ENCODE measurements at places on chromosomes 3 and 15. TPM values are rescaled to one million over a fixed set of nuclear protein-coding genes. Genes with fewer than 3 reads are reported as not detected.

- DNase-seq, result no peak
These were observed 7.2 kb downstream of the GXYLT2 start for GRCh38 chr3:72894976-72895552.

DNA sequence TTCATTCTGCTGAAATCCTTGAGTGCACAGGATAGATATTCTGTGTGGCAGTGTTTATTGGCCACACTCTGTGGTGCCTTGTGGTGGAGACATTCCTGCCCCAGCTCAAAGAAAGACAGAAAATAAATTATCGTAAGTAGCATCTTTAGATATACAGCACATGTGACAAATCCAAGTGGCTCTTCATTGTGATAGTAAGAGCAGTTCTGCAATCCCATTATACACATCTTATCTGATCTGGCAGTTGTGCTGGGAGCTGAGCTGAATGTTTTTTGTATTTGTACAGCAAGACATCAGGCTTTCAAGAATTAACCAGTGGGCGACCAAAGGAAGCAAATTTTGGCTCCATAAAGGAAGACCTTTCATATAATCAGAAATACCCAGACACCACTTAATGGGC lies 235.3 kb upstream of the MRPL3 start:
- no peak for DNase-seq

DNA sequence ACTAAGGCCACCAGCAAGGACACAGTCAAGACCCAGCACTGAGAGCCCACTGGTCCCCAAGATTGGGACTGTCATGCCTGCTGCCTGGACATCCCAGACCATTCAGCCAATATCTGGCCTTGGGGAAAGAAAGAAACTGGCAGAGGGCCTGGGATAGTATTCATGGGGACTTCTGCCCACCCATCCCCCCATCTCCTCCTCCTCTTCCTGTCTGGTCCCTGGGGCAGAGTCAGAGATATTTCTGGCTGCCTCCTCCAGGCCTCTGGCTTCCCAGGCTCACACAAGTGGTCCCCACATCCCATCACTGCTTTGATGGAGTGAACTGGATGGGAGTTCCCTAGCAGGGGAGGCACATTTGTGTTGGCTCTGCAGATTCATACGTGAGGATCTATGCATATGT lies 4.2 kb upstream of the RASL12 start:
- DNase-seq, result no peak

TIMP4 gene
- not detected for total RNA-seq
